ENCODE measurements at places on chromosomes 11 and 22. TPM values are rescaled to one million over a fixed set of nuclear protein-coding genes. Genes with fewer than 3 reads are reported as not detected.

DNA sequence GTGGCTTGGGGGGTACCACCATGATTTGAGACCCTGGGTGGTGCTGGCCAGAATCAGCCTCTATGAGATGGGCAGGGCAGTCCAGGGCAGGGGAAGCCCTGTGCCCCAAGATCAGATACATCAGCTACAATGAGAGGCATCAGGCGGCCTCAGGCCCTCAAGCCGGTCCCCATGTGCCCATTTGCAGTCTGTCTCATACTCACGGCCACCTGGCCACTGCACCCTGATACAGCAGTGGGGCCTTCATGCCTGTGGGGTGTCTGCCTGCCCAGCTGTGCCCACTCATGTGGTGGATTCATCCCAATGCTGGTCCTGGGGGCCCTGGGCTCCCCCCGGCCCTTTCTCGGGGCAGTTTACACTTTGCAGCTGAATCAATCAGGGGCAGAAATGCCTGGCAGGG is 42.4 kb upstream of the KCNQ1OT1 start:
- no peak for DNase-seq
- no peak overlapping the region for H3K27ac ChIP-seq
- no peaks in the 10 kb centered on the region for H3K27me3 ChIP-seq
- no peaks in the 10 kb centered on the region for H3K36me3 ChIP-seq
- peaks cover 25% of the 10 kb centered on the region for H3K4me1 ChIP-seq

DNA sequence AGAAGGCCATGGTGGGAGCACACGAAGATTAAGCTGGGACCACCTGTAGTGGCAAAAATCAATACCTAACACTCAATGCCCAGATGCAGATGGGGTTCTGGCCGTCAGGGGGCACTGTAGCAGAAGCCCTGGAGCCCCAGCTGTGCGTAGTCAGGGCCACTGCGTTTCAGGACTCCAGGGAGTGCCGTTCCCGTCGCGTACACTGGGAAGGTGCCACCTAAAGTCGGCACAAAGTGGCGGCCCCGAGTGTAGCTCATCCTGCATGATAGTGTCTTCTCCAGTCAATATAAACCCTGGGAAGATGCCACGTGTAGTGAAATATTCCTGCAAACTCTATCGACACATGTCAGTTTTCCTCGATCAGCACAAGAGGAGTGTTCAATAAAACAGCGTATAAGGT is 123.8 kb upstream of the NTM start:
- H3K27ac ChIP-seq = no peak overlapping the region
- H3K27me3 ChIP-seq = peaks cover 88% of the 10 kb centered on the region
- no peak overlapping the region for H3K4me3 ChIP-seq

DNA sequence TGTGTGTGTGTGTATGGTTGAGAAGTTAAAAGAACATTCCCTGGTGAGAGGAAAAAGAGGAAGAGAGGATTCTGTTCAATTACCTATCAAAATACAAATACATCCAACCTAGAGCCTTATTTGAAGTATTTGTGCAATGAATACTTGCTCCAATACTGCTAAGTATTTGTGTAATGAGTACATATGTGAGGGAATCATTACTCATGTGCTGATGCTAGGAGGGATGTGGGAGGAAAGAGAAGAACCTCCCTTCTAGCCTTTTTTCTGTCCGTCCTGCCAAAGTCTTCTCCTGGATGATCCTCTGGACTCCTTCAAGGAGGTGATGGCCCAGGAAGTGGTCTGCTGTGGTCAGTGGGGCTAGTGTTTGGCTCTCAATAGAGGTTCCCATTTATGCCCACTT is 36.0 kb upstream of the ACCSL start:
- 0 out of 2 replicates have a peak, but pooled peaks cover 4% of the 10 kb centered on the region for H3K4me1 ChIP-seq
- H3K27me3 ChIP-seq = no peaks in the 10 kb centered on the region
- no peak overlapping the region for H3K27ac ChIP-seq
- no peak overlapping the region for H3K4me3 ChIP-seq
- H3K36me3 ChIP-seq = no peaks in the 10 kb centered on the region

GRCh38 chr22:22748297-22748743 is 103.9 kb downstream of the GGTLC2 start:
- no peak overlapping the region for H3K27ac ChIP-seq
- DNase-seq = peak; percentile 64
- no peaks in the 10 kb centered on the region for H3K4me1 ChIP-seq
- peaks cover 11% of the 10 kb centered on the region for H3K27me3 ChIP-seq

DNA sequence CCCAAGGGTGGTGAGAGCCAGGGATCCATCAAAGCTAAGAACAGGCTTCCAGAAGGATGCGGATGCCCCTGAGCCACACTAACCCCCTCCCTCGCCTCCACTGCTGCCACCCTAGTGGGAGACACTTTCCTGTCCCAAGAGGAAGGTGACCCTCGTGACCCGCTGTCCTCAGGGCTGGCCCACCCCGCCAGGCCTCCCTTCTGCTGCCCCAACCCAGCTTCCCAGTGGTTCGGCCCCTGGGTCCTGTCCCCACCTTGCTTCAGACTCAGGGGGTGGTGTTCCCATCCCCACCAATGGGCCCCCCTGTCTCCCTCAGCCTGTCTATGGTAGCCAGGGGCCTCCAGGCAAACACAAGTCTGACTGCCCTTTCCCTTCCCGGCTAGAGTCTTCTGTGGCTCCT is 6.5 kb upstream of the PICK1 start:
- no peak overlapping the region for H3K27ac ChIP-seq
- DNase-seq = no peak
- H3K4me3 ChIP-seq = no peak overlapping the region
- H3K36me3 ChIP-seq = no peaks in the 10 kb centered on the region
- H3K4me1 ChIP-seq = no peaks in the 10 kb centered on the region
- H3K27me3 ChIP-seq = no peaks in the 10 kb centered on the region

DNA sequence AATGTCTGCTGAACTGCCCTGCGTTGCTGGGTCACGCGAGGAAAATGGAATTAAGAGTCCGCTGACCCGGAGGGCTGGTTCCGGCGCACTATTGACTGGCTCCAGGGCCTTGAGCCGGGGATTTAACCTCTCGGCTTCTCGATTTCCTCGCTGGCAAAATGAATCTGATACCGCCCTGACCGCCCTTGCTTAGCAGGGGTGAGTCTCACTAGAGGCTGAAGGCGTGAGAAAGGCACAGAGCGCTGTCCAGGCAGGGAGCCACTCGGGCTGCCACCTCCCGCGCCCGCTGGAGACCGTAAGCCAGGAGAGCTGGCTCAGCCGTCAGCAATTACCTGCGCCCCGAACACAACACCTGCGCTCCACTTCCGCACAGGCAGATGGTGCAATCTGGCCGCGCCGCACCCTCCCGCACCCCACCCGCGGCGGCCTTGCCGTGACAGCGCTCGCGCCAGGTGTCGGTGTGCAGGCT is 65.6 kb downstream of the BUD13 start:
- no peaks in the 10 kb centered on the region for H3K36me3 ChIP-seq
- H3K27ac ChIP-seq = no peak overlapping the region
- H3K4me3 ChIP-seq = peak overlapping the region; percentile 52
- DNase-seq = peak; percentile 27
- H3K27me3 ChIP-seq = peaks cover 9% of the 10 kb centered on the region

DNA sequence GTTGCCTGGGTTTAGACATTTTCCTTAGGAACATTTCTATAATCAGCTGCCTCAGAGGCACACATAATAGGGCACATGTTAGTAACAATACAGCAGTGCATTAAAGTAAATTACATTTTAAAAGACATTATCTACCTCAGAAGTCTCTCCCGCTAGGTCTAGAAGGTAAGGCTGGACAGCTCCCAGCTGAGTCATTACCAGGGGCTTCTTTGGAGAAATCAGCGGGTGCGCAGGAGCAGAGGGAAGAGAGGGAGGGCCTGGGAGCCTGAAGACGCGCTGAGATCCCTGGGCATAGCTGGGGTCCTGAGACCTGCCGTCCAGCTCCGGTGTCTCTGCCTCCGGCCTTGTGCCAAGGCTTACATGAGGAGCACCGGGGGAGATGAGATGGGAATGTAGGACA is 67.7 kb downstream of the TMPRSS5 start:
- H3K36me3 ChIP-seq = no peaks in the 10 kb centered on the region
- peaks cover 7% of the 10 kb centered on the region for H3K27me3 ChIP-seq
- DNase-seq = no peak
- no peaks in the 10 kb centered on the region for H3K4me1 ChIP-seq
- H3K27ac ChIP-seq = no peak overlapping the region

DNA sequence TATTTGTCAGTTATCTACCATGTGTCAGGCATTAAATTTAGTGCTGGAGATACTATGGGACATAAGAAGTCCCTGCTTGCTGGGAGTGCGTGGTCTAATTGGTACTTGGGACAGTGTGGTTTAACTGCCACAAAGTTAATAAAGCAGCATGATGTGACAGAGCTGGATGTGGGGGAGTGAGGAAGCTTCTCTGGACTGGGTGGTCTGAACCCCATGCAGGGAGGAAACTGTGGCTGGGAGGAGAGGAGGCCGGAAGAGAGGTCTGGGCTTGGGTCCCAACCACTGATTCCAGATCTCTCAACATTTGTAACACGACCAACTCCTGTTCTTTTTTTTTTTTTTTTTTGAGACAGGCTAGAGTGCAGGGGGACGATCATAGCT is 37.1 kb downstream of the ST3GAL4 start:
- no peak overlapping the region for H3K4me3 ChIP-seq
- no peaks in the 10 kb centered on the region for H3K27me3 ChIP-seq
- no peak for DNase-seq
- no peaks in the 10 kb centered on the region for H3K36me3 ChIP-seq
- H3K4me1 ChIP-seq = peaks cover 17% of the 10 kb centered on the region

GRCh38 chr11:66510271-66510989 is at the start of gene BBS1:
Gene BBS1, plus strand, starts transcription at chr11:66510635. Its CDS starts 25 bp downstream, at chr11:66510660.
- DNase-seq = peak; percentile 86
- no peak within 1 kb of the TSS for H3K27ac ChIP-seq
- no peaks in the 10 kb centered on the region for H3K27me3 ChIP-seq
- peaks cover 10% of the 10 kb centered on the region for H3K4me1 ChIP-seq
- H3K4me3 ChIP-seq = peak within 1 kb of the TSS; percentile 88

DNA sequence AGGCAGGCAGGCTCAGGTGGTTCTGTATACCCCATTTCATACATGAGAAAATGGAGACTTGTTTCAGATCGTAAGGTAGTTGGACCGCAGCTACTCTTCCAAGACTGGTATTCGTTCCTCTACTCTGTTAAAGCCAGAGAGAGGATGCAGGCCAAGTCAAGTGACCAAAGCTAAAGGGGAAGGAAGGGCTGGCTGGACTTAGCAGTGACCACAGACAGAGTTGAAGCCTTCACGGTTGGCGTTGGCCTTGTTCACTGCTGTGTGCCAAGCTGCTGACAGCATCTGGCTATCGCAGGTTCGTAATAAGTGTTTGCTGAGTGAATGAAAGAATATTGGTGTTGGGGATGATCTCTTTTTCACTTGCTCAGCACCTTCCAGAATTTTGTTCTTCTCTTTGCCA is 64.2 kb downstream of the PTPRJ start:
- no peak overlapping the region for H3K27ac ChIP-seq
- H3K36me3 ChIP-seq = no peaks in the 10 kb centered on the region
- H3K27me3 ChIP-seq = no peaks in the 10 kb centered on the region
- no peak overlapping the region for H3K4me3 ChIP-seq
- H3K4me1 ChIP-seq = peaks cover 23% of the 10 kb centered on the region

GRCh38 chr11:112643416-112643815 is 317.8 kb upstream of the NCAM1 start:
- no peaks in the 10 kb centered on the region for H3K36me3 ChIP-seq
- H3K27me3 ChIP-seq = no peaks in the 10 kb centered on the region
- H3K4me3 ChIP-seq = no peak overlapping the region
- no peak overlapping the region for H3K27ac ChIP-seq
- DNase-seq = no peak

GRCh38 chr11:103637831-103638230 is 398.6 kb upstream of the DDI1 start:
- H3K27me3 ChIP-seq = no peaks in the 10 kb centered on the region
- H3K4me3 ChIP-seq = no peak overlapping the region
- DNase-seq = no peak

DNA sequence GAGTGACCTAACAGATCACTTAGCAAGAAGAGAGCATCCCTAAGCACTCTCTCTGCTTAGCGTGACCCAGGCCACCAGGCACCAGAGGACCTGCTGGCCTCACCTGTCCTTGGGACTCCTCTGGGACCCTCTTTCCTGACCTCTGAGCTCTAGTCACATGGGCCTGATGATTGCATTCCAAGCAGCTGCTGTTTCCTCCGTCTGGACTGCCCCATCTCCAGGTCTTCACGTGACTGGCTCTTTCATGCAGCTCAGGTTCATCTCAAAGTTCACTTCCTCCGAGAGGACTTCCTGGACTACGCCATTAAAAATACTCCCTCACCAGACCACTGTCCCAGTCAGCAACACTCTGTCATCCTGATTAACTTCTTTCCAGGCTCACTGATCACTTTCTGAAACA is 2.9 kb downstream of the MMP20 start:
- no peaks in the 10 kb centered on the region for H3K36me3 ChIP-seq
- H3K4me3 ChIP-seq = no peak overlapping the region
- H3K27ac ChIP-seq = no peak overlapping the region
- no peak for DNase-seq
- H3K4me1 ChIP-seq = peaks cover 4% of the 10 kb centered on the region

- no peak for DNase-seq
- no peak overlapping the region for H3K4me3 ChIP-seq
- H3K27me3 ChIP-seq = no peaks in the 10 kb centered on the region
- H3K4me1 ChIP-seq = no peaks in the 10 kb centered on the region
- H3K27ac ChIP-seq = no peak overlapping the region
These were observed 56.6 kb downstream of the FBXO7 start for GRCh38 chr22:32531228-32531627.

GRCh38 chr11:59669611-59670009 is 773 bp upstream of the PATL1 start:
- H3K36me3 ChIP-seq = peaks cover 20% of the 10 kb centered on the region
- peak; percentile 41 for DNase-seq
- H3K4me3 ChIP-seq = peak overlapping the region; percentile 77
- no peaks in the 10 kb centered on the region for H3K27me3 ChIP-seq
- H3K27ac ChIP-seq = peak overlapping the region; percentile 74
- H3K4me1 ChIP-seq = peaks cover 21% of the 10 kb centered on the region

DNA sequence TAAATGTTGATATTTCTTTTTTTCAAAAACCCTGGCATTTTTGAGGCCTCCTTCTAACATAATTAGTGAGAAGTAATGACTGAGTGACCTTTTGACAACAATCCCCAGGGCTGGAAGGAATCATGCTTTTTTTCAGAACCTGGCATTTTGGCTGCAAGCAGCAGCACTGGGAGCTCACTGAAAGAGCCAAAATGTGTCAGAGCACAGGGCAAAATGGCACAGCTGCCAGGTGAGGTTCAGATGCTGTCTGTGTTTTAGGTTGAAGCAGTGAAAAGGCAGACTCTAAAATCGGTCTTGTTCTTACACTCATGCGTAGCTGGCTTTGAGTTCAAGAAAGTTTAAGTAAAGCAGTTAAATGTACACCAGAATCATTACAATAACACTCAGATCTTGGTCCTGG is 1063.8 kb downstream of the DLG2 start:
- peaks cover 5% of the 10 kb centered on the region for H3K4me1 ChIP-seq
- no peak overlapping the region for H3K27ac ChIP-seq
- H3K27me3 ChIP-seq = peaks cover 14% of the 10 kb centered on the region
- no peaks in the 10 kb centered on the region for H3K36me3 ChIP-seq

Gene MUC2
- 0.26 TPM for total RNA-seq

Gene COX8A
- total RNA-seq = 1,480 TPM

Gene ENTHD1
- total RNA-seq = not detected

Gene CLDN5
- not detected for total RNA-seq

Gene KLHL35
- 6.6 TPM for total RNA-seq

Gene CECR2
- not detected for total RNA-seq

Data from PC-3 (cell line).